ENCODE measurements at places on chromosomes 16 and 17.

DNA sequence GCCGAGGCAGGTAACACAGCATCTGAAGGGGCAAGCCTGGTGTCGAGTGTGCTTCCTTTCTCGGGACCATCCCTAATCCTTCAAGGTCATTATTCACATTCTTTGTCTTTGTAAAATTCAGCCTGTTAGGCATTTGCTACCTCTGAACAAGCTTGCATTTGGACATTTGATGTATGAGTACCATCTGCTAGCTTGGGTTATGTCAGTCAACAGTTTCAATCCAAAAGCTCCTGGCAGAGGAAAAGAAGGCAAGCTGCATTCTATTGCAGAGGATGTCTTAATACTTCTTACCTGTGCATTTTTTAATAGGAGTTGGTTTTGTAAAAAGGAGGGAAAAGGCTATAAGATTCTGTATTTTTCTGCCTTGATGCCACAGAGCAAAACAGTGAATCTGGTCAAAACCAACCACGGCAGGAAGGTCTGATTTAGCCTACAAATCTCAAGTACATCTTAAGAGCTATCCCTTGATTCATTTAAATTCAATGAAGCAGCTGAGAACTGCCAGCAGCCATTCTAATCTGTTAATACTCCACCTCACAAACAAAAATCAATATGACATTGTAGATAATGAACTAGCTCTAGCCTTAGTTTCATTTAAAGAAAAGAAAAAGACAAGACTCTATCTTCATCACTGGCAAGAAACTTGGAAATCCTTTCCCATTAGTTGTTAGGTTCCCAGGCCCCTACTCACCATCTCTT lies 39.0 kb downstream of the TEX2 start:
- no peak for DNase-seq

DNA sequence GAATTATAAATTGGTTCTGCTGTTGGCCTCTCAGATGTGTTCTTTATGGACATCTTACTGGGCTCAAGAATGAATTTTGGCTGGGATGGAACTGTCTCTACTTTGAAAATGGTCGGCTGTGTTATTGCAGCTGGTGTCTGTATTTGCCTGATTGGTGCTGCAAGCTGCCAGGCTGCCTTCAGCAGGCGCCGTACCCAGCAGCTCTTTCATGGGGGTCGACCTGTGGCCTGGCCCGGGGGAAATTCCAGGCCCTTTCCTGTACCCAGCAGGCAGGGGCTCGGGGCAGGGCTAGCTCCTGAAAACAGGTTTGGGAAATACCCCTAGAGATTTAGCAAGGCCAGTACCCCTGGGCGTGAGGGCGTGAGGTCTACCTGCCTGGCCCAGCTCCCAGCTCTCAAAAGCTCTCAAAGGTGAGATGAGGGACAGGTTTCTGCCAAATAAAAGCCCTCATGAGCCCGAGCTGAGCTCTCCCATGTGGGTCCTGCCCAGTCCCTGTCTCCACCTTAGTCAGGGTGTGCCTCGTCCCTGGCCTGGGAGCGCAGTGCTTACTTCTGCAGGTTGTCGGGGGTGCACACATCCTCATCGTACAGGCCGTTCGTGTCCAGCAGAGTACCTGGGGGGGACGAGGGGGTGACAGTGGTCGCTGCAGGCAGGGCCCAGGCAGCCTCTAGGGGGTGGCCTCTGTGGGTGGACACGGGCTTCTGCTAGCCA lies 52.3 kb downstream of the PRMT7 start:
- DNase-seq, result no peak

GRCh38 chr16:9469512-9469911 lies 378.1 kb downstream of the HAPSTR1 start:
- no peak for DNase-seq

GRCh38 chr17:66406701-66407644 lies 104.6 kb downstream of the PRKCA start:
- DNase-seq, result no peak

DNA sequence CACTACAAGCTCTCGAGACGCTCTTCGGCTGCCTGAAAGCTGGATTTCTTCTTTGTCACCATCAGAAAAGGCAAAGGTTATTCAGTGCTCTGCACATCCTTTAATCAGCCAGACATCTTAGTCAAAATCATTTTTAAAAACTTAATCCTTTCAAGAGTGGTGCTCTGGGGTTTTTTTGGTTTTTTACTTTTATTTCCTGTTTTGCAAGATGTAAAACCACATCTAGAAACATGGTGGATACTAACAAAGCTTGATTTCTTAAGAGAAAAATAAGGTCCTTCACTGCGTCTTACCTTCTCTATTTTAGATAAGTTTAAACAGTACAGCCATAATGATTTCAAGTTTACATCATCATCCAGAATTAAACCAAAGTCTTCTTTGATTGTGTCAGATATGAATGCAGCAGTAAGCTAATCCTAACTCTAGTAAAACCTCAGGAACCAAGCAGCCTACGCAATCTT lies 6.3 kb downstream of the ANKRD11 start:
- DNase-seq, result no peak

GRCh38 chr16:28845761-28846079 lies 428 bp downstream of the TUFM start:
- no peak for DNase-seq

DNA sequence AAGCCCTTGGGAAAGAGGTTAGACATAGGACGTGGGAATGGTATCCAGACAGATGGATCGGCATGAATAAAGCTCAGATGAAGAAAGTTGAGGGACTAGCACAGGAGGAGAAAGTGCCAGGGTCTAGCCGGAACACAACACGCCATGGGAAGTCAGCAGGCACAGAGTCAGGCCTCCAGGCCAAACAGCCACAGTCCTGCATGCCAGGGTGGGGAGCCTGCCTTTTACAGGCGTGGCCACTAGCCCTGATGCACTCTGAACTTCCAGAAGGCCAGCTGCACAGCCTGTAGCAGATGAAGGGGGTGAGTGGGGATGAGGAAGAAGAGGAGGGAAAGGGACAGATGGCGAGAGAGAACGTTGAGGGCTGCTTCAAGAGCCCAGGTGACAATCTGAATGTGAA lies 5.2 kb downstream of the B9D1 start:
- no peak for DNase-seq

All from KG1 (cell line).